Dermis microvascular lymphatic vessel endothelial cell (primary cell): ENCODE measurements at places on chromosomes 12 and 14. TPM values are rescaled to one million over a fixed set of nuclear protein-coding genes. Genes with fewer than 3 reads are reported as not detected.

GRCh38 chr12:45244561-45245343 lies 28.9 kb downstream of the ANO6 start:
- peak; percentile 62 for DNase-seq

- DNase-seq: peak; percentile 90
These were observed 16.6 kb downstream of the TAMALIN start for GRCh38 chr12:52023182-52023975.

Gene LYZ
- under 0.01 TPM in 1 of 2 replicates, not detected in the other for total RNA-seq

Gene B4GALNT3
- under 0.01 TPM in 2 replicates for total RNA-seq

Gene KRT2
- not detected in 2 replicates for total RNA-seq
